ENCODE measurements at places on chromosomes 1 and 21. TPM values are rescaled to one million over a fixed set of nuclear protein-coding genes. Genes with fewer than 3 reads are reported as not detected.

DNA sequence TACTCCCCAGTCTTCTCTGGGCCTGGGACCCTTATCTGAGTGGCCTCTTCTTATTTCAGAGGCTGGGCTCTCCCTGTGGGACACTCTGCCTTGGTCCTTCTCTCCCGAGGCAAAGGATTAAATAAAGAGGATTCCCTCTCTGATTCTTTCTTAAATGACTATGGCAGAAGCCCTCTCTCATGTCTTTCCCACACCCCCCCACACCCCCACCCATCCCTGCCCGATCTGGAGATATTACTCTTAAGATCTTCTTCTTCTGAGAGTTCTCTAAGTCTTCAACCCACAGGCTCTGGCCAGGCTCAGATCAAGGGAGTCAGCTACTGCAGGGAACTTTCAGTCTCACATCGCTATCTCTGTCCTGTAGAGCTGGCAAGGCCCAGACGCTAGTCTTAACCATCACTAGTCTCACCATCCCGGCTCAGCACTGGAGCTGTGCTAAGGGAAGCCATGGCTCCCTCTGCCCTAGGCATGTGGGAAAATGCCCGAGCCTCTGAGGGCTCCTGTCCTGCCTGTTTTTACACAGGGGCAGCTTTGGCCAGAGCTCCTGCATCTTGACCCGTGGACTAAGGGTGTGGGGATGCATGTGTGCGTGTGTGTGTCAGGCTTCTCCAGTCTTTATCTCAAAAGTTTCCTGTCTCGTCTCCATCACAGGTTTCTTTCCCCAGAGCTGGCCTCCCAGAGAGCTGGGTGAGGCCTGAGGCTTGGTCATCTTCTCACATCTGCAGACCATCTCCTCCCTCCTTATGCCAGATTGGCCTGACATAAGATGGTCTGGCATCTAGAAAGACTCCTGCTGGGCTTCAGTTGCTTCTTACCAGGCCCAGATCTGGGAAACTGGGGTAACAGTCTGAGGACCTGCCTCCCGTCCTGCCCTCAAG is 36.7 kb downstream of the LGR6 start:
- no peaks in the 10 kb centered on the region for H3K27me3 ChIP-seq
- no peaks in the 10 kb centered on the region for H3K36me3 ChIP-seq
- no peak overlapping the region for H3K4me3 ChIP-seq
- DNase-seq: no peak

DNA sequence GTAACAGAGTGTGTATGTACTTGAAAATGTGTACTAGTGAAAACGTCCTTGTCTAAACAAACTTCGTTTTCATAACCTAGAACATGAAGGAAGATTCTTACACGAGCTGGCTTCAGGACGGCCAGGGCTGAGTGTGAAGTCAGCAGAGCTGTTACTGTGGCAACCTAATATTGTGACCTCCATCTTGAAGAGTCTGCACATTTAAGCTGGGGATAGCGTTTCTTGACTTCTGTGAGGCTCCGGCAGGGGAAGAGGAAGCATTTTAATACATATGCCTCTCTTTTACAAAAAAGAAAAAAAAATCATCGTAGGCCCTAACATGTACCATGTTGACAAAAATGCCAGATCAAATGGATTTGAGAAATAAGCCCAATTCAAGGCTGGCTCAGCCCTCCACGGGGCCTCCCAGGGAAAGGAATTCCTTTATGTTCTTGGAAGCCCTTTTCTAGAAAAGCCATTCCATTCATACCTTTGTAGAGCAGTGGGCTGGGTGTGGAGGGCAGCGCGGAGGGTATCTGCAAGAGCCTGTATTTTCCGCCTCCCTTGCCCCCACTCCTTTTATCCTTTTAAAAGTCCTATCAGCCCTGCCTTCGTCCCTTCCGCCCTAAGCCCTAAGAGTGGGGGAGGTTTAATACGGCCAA is 51.1 kb downstream of the SIM2 start:
- no peak overlapping the region for H3K4me3 ChIP-seq
- H3K4me1 ChIP-seq: peaks cover 6% of the 10 kb centered on the region
- H3K36me3 ChIP-seq: no peaks in the 10 kb centered on the region
- H3K27ac ChIP-seq: no peak overlapping the region
- DNase-seq: no peak

SMPDL3B gene
- not detected for total RNA-seq

- H3K4me1 ChIP-seq: no peaks in the 10 kb centered on the region
- no peak overlapping the region for H3K4me3 ChIP-seq
- H3K27ac ChIP-seq: no peak overlapping the region
- H3K27me3 ChIP-seq: no peaks in the 10 kb centered on the region
- H3K36me3 ChIP-seq: no peaks in the 10 kb centered on the region
- no peak for DNase-seq
These were observed 7.5 kb upstream of the RPS6KA1 start for GRCh38 chr1:26522073-26522472.

DNA sequence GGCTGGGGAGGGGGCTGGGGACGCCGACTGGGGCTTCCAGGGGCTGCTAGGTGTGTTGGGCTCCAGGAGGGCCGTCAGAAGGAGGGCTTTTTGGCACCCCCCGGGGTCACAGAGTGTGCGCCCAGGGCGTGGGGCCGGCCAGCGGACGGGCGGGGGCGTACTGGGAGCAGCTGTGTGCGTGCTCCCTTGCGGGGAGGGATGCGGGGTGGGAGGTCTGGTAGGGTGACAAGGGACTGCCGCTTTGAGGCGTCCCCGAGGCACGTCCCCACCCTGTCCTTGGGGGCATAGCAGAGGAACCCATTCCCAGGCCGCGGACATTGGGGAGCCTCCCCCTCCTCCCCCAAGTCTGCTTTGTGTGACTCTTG is 1.1 kb downstream of the FOXO6 start:
- no peaks in the 10 kb centered on the region for H3K36me3 ChIP-seq
- no peak for DNase-seq
- peaks cover 18% of the 10 kb centered on the region for H3K4me1 ChIP-seq
- H3K27ac ChIP-seq: no peak overlapping the region
- H3K4me3 ChIP-seq: peak overlapping the region; percentile 58

BRDT gene
- not detected for total RNA-seq

GRCh38 chr21:27582948-27583430 is 616.1 kb upstream of the ADAMTS5 start:
- no peak overlapping the region for H3K4me3 ChIP-seq
- no peaks in the 10 kb centered on the region for H3K27me3 ChIP-seq
- no peak for DNase-seq
- no peaks in the 10 kb centered on the region for H3K36me3 ChIP-seq

- peaks cover 20% of the 10 kb centered on the region for H3K4me1 ChIP-seq
- no peak overlapping the region for H3K27ac ChIP-seq
- no peak for DNase-seq
- no peak overlapping the region for H3K4me3 ChIP-seq
- no peaks in the 10 kb centered on the region for H3K27me3 ChIP-seq
- H3K36me3 ChIP-seq: no peaks in the 10 kb centered on the region
These were observed 68.0 kb downstream of the CACHD1 start for GRCh38 chr1:64537942-64538341.

- no peak overlapping the region for H3K4me3 ChIP-seq
- H3K36me3 ChIP-seq: no peaks in the 10 kb centered on the region
- no peaks in the 10 kb centered on the region for H3K27me3 ChIP-seq
These were observed 13.8 kb upstream of the AK2 start for GRCh38 chr1:33050221-33051076.

DNA sequence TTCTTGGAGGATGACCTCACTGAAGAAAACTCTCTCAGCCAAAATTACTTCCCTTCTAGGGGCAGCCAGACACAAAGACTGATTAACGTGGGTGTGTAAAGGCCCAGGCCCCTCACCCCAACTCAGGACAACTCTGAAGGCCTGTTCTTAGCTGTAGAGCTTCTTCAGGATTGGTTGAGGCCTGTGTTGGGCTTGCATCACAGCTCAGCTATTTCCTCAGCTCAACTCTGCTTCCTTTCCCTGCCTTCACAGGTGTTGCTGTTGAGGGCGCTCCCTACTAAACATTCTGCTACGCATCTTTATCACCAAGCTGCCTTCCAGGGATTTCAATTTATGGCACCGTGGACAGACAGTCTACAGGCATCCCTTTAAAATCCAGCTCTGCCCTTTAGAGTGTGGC is 36.8 kb downstream of the MAB21L3 start:
- peaks cover 4% of the 10 kb centered on the region for H3K4me1 ChIP-seq
- H3K36me3 ChIP-seq: no peaks in the 10 kb centered on the region
- H3K4me3 ChIP-seq: no peak overlapping the region
- no peak for DNase-seq
- H3K27ac ChIP-seq: no peak overlapping the region

FCRL2 gene
- 0.06 TPM for total RNA-seq

DNA sequence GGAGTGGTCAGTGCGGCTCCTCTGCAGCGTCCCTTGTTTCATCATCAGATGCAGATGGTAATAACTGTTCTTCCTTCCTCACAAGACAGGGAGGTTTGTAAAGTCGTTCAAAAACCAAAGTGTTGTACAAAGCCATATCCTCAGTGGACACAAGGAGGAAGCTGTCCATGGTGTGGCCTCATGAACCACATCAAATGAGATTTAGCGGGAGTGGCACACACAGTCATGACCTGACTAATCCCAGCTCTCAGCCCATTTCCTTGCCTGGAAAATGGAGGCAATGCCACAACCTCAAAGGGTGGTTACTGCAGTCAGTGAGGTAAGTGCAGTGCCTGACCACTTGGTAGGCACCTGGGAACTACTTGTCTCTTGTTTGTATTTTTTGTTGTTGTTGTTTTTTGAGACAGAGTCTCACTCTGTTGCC is 13.4 kb downstream of the ENTREP3 start:
- no peak overlapping the region for H3K4me3 ChIP-seq
- no peaks in the 10 kb centered on the region for H3K36me3 ChIP-seq
- peaks cover 4% of the 10 kb centered on the region for H3K4me1 ChIP-seq

DNA sequence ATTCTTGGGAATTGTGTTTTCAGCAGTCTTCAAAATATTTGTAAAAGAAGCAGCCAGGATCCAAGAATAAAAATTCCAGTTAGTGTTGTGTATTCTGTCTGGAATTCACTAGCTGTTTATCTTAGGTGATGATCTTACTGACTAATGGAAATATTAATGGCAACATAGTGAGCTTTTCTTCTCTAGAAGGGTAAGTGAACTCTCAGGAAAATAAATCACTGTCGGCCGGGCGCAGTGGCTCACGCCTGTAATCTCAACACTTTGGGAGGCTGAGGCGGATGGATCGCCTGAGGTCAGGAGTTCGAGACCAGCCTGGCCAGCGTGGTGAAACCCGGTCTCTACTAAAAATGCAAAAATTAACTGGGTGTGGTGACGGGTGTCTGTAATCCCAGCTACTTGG is 87.4 kb upstream of the KIF1B start:
- DNase-seq: no peak
- no peak overlapping the region for H3K4me3 ChIP-seq
- no peaks in the 10 kb centered on the region for H3K27me3 ChIP-seq
- no peaks in the 10 kb centered on the region for H3K4me1 ChIP-seq
- H3K27ac ChIP-seq: no peak overlapping the region

- H3K4me1 ChIP-seq: no peaks in the 10 kb centered on the region
- DNase-seq: no peak
- no peaks in the 10 kb centered on the region for H3K27me3 ChIP-seq
- H3K4me3 ChIP-seq: no peak overlapping the region
- no peak overlapping the region for H3K27ac ChIP-seq
These were observed 425.1 kb downstream of the SETD4 start for GRCh38 chr21:35635261-35635660.
